ENCODE measurements at places on chromosomes 12 and 14. TPM values are rescaled to one million over a fixed set of nuclear protein-coding genes. Genes with fewer than 3 reads are reported as not detected.

DNA sequence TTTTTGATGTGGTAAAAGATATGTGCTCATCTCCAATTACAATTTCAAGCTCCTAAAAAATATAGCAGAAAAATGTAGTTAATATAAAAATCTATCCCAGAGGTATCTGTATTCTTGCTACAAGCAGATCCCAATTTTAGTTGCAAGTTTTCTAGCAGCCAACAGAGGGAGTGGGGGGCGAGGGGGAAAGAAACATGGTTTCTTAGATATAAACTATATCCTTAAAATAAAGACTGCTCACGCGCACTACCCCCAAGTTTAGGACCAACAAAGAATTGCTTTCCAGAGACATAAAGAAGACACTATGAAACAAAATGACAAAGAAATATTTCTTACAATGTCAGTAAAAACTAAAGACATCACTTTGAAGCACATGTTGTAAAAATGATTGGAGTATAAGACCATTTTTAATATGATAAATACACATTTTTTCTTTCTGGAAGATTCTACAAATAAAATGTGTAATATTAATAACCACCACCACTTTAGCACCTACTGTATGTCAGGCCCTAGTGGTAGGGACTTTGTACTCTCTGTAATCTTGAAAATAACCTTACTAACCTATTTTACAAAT, 5.4 kb downstream of the MAGOHB start:
- no peak for DNase-seq

SLC6A15 gene
- total RNA-seq, result not detected

- no peak for DNase-seq
Measured at GRCh38 chr14:50020184-50020583, 96.2 kb downstream of the VCPKMT start.

GRCh38 chr12:3326156-3326849, 164.7 kb upstream of the PRMT8 start:
- DNase-seq, result no peak

SLC16A7 gene
- total RNA-seq, result 29.1 TPM

ERBB3 gene
- 0.71 TPM for total RNA-seq

KRT77 gene
- total RNA-seq, result not detected

APOLD1 gene
- 5.3 TPM for total RNA-seq

DNA sequence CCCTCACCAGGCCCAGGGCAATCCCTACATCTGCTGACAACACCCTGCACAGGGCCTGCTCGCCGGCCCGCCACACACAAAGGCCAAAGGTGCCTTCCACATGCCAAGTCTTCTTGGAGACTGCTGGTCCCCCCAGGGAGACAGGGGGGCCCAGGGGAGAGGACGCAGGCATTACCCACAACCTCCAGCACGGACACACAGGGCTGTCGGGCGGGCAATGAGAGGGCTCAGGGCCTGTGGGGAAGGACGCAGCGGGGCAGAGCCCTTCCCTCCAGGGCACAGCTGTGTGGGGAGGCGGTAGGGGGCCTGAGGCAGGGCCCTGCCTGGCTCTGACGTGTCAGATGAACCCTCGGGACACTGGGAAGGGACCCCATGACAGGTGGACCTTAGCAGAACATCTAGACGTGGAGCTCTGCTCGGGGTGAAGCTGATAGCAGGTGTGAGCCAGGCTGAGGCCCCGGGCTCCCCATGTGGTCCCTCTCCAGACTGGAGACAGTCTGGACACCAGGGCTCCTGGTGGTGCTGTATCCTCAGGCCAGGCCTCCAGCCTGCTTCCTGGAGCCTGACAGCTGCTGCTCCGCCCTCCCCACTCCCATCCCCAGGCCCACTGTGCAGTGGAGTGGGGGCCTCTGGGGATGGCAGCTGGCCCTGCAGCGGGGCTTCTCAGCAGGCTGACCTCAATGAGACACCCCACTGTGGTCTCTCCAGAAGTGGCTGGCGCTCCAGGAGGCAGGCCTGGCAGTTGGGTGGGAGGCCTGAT, 31.6 kb upstream of the NUDT14 start:
- no peak for DNase-seq

PGF gene
- 0.34 TPM for total RNA-seq

GRCh38 chr12:19739195-19739776, 300.0 kb downstream of the AEBP2 start:
- DNase-seq, result no peak

- DNase-seq, result no peak
Measured at GRCh38 chr12:124651516-124652273, 84.3 kb upstream of the NCOR2 start.

DNA sequence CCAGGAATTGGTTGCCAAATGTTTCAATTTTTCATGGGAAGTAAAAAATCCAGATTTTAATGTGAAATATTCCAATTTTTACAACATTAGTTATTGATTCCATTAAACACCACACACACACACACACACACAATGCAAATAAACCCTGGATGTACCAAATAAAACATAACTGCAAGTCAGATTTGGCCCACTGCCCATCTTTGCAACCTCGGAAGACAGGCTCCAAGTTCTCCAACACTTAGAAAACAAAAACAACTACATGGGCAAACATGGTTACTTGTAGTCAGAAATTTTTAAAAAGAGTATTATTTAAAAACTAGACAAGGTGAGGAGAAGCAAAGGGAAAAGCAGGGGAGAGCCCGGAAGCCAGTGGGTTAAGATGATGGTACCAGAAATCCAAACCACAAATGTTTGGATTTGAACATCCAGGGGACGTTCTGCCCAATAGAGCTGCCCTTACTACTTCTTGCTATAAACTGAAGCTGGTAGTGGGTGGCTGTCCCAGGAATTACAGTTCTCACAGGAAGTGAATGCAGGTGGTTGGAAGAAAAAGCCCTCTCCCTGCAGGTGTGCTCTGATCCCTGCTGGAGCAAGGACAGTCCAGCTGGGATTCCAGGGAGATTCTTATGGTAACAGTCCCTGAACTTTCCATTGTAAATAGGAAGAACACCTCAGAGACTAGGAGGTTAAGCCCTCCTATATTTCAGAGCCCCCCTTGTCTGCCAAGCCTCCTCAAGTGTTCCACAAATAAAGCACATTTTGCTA, 111.7 kb downstream of the SLC25A21 start:
- DNase-seq, result no peak

DNA sequence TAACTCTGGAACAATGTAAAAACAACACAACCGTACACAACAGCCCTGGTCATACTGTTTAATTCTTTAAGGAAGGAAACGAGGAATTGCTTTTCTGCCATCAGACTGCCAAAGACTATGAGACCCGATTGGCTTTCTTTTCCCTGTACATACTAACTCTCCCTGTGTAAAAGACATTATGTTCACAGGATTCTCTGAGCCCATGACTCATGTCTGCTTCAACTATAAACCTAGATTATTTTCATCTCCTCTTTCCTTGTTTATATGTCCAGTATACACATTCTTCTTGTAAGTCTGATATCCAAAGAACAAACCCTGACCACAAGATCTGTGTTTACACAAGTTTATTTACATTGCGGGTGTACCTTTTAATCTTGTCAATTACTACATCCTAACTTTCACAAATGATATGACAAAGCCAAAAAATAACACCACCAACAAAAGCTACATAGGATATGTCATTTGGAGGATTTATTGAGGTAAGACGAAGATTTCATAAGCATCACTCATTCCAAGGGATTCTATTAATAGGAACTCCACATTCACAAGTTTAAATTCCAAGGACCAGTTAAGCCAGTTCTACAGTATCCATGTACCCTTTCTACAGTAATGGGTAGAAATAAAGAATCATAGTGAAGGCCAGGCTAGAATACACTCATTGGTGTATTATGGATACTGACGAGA, 67.3 kb downstream of the STXBP6 start:
- no peak for DNase-seq

- DNase-seq, result no peak
Measured at GRCh38 chr12:57934819-57935218, 6.5 kb upstream of the ATP23 start.

PLCZ1 gene
- not detected for total RNA-seq

- no peak for DNase-seq
Measured at GRCh38 chr12:25806271-25806670, 152.2 kb upstream of the RASSF8 start.

DNA sequence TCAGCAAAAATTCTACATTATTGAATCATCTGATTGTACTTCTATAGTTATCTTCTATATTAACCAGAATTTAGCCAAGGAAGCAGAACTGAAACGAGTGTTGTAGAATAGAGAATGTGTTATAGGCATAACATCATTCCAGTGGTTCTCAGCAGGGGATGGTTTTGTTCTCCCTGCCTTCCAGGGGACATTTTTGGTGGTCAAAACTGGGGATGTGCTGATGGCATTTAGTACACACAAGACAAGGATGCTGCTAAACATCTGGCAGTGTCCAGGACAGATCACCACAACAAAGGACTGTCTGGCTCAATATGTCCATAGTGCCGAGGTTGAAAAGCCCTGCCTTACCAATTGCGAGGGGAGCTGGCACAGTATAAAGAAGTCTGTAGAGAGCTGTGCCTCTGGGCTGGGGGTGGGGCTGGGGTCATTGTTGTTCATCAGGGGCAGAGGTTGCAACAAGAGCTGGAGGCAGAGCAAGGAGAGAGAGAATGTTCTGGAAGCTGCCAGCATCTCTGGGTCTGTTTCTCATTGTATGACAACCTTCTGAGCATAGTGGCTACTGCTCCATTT, 1472.8 kb downstream of the AACS start:
- DNase-seq, result no peak

GRCh38 chr12:57744194-57744776, 554 bp upstream of the TSPAN31 start:
- DNase-seq, result peak; percentile 71

INSM2 gene
- total RNA-seq, result not detected

DNA sequence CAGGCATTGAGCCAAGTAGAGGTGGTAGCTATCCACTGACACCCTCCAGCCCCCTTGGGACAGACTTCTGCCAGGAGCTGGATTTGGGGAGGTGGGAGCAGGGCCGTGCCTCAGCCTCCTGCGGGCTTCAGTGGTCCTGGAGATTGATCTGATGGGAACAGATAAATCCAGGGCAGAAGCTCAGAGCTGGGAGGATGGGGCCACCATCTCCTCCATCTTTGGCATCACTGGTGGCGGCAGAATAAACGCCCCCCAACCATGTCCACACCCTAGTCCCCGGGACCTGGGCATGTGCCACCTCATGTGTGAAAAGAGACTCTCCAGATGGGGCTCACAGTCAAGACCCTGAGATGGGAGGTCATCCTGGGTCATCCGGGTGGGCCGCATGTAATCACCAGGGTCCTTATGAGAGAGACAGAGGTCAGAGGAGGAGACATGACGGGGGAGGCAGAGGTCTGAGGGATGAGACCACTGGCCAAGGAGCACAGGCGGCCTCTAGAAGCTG, 209.6 kb upstream of the RTL1 start:
- DNase-seq, result peak; percentile 4

- DNase-seq, result no peak
Measured at GRCh38 chr12:131510431-131510830, 200.5 kb upstream of the SFSWAP start.

TAS2R43 gene
- total RNA-seq, result 1.8 TPM

GRCh38 chr12:92707926-92708325, 5.1 kb downstream of the PLEKHG7 start:
- DNase-seq, result no peak

GRCh38 chr12:92408072-92408900, 262.6 kb upstream of the BTG1 start:
- DNase-seq, result peak; percentile 32

- no peak for DNase-seq
Measured at GRCh38 chr12:32336261-32336660, 63.1 kb upstream of the FGD4 start.

REC8 gene
- 28.2 TPM for total RNA-seq

ARL1 gene
- 77.5 TPM for total RNA-seq

DPPA3 gene
- not detected for total RNA-seq

GRCh38 chr14:95468448-95469133, 47.9 kb downstream of the SYNE3 start:
- DNase-seq, result no peak

OTUB2 gene
- 2.3 TPM for total RNA-seq

DNA sequence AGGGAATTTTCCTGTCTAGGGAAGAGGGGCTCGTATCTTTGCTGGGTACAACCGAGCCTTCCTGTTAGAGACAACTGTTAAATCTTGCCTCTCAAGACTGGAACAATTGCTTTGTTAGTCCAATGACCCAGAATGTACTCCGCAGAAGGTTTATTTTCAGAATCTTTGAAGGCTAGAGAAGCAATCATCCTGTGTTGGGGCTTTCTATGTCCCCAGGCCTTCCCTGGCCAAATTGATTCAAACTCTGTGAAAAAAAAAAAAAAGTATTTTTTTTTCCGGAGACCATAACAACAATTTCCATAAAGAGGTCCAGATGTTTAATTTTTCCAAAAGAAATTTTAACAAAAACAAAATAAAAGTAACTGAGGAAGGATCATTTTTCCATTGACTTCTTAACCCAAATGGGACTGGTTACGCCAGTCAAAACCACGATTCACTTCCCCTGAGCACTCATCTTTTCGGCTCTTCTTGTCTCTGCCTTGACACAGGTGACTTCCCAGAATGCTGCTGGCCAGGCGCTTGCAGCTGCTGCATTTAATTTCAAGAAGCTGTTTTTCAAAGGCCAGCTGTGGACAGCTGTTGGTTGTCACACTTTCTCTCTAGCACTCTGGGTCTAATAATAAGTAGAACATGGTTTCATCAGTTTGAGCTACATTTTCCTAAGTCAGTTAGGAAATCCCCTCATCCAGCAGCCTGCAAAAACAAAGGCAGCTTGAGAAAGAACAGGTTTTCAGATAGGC, 81.6 kb upstream of the MANSC4 start:
- no peak for DNase-seq

RBP5 gene
- total RNA-seq, result 1.2 TPM

DNA sequence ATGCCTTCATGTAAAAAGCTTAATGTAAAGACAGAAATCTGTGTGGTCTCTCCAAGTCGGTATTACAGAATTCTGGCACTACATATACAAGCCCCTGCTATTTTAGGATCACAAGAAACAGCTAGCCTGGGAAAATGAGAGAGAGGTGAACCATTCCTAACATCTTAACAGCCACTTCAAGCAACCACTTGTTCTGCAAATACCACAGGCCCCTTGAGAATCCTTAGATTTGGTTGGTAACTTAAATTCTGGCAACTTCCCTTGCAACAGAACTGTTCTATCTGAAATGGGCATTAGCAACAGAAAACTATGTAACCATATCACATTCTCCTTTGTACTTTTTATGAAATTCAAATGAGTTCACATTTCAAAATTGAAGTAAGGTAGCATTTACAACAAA, 68.5 kb downstream of the SPPL3 start:
- DNase-seq, result no peak

VDR gene
- 312 TPM for total RNA-seq

GRCh38 chr12:28937196-28937595, 211.9 kb upstream of the FAR2 start:
- no peak for DNase-seq

ACVRL1 gene
- not detected for total RNA-seq

CCDC197 gene
- 0.11 TPM for total RNA-seq

ANG gene
- total RNA-seq, result 0.68 TPM

GRCh38 chr12:132597333-132598316, 12.8 kb downstream of the LRCOL1 start:
- no peak for DNase-seq

DNA sequence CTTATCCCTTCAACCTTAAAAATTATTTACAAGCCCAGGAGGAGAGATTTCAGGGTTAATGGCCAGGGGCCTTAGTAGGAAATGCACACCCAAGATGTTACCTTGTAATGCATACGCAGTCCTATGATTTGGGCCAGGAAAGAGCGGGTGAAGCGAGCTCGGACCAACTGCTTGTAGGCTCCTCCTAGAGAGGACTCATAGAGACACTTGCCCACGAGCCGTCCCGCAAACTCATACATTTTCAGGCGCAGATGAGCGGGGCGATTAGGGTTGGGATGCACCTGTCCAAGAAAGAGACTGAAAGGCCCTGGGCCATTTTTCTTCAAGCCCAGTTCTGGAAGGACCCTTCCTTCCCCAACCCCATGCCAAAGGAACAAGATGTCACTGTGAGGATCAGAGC, 43.0 kb downstream of the AREL1 start:
- no peak for DNase-seq

All from activated T-helper 2 cell treated with anti-CD3 and anti-CD28 coated beads, Interferon-gamma antibody, Interleukin-2, Interleukin-4, amounts not matched to agents 10 μg/mL and 5 μg/mL and 100 μg/mL, durations not matched to agents 14 hours and 24 hours and 36 hours (primary cell).